ENCODE measurements at places on chromosomes 11 and 22.

- DNase-seq: no peak
These were observed 44.4 kb downstream of the VSIG10L2 start for GRCh38 chr11:125990244-125990643.

DNA sequence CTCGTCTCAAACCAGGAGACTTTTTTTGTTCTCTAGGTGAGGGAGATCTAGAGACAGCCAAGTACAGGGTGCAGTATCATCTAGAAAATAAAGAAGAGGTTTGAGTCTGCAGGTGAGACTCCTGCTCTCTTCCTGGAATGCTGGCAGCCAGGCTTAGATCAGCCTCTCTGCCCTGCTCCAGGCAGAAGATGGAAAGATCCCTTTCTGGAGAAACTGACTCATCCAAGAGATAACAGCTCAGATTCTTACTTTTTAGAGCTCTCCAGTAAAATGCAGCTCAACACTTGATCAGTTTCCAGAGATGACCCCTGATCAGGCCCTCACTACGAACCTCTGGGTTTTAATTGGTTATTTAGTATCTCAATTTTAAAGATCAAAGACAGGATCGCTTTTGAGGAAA lies 44.6 kb upstream of the EHF start:
- DNase-seq: no peak

GRCh38 chr22:22735695-22736611 lies 91.5 kb downstream of the GGTLC2 start:
- DNase-seq: no peak

- DNase-seq: peak; percentile 72
These were observed 42.6 kb upstream of the OLFML1 start for GRCh38 chr11:7442588-7443215.

DNA sequence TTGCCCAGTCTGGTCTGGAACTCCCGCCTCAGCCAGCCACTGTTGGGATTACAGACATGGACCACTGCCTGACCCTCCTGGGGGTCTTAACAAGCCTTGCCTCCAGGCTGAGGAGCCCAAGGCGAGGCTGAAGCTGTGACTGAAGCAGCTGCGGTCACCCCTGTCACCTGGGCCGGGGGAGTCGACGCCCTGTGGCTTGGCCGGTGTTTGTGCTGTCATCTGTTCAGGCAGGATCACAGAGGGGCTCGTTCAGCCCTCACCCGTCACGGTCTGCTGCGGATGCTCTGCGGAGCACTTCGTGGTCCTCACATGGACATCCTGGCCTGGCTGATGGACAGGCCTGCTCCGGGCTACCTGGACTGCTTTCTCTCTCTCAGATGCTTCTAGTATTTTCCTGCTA lies 23.8 kb downstream of the TRMU start:
- DNase-seq: no peak

DNA sequence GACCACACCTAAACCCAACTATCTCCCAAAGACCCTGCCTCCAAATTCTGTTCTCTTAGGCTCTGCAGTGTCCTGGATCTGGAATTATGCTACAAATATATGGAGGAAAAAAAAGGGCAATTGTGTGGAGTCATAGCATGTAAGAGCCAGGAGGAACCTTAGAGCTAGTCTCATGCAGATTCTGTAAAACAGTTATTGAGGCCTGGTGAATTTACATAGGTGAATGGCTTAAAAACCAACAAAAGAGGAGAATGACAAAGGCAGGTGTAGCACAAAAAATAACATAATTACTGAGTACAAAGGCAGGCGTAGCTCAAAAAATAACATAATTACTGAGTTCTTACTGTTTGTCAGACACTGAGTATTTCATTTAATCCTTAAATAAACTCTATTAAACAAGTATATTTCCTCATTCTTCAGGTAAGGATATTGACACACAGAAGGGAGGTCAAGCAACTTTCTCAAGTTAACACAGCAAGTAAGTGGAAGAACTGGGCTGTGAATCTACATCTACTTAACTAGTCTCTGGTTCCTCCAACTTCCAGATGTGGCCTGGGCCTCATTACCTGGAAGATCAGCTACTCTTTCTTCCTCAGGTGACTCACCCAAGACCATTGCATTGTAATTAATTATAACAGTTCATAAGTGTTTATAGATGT lies 938.9 kb upstream of the TENM4 start:
- no peak for DNase-seq

- no peak for DNase-seq
These were observed 13.9 kb upstream of the RASSF10 start for GRCh38 chr11:12995188-12995587.

DNA sequence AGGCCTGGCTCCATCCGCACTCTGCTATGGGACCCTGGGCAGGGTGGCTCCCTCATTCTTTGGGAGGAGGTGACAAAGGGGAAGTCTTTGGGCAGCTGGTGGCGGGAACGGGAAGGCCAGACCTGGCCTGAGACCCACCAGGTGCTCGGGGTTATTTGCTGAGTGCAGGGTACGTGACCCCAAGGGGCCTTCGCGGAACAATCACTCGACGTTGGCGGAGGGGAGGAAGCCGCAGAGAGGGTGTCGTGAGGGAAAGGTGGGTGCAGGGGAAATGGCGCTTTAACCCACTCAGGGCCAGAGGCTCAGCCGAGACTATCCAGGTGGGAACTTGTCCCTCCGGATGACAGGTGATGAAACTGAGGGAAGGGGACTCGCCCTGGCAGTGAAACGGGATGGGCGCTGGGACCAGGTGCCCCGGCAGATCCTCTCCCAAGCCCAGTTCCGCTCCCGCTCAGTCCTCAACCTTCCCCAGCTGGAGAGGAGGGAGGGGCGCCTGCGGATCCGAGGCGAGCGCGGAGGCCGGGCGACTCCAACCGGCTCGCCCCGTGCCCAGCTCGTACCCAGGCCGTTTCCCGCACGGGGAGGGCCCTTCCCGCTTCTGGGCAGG lies 911 bp downstream of the A4GALT start:
- DNase-seq: no peak

- peak; percentile 77 for DNase-seq
These were observed 4.0 kb upstream of the WNT11 start for GRCh38 chr11:76209973-76210930.

DNA sequence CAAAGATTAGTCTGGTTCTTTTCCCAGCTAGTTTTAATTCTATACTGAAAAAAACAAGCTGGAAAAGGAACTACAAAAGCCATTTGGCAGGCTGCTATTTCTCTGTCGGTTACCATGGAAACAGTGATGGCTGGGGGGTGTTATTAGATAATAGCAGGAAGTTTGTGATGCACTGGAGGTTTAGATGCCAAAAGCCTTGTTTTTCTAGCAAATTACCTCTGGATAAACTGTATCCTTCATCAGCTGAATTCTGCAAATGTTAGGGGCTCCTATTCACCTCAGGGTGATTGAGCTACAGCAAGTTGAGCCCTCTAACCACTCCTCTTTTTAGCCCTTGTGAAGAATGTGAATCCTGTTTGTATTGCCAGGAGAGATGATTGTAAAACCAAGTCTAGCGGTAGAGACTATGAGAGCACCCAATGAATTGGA lies 25.2 kb downstream of the ALKBH3 start:
- no peak for DNase-seq

GRCh38 chr22:38846412-38846811 lies 2.6 kb upstream of the NPTXR start:
- DNase-seq: no peak
